ENCODE measurements at places on chromosomes 12 and 14.
A peak's percentile ranks its signal among the peaks of the same experiment; 100 is the strongest.

DNA sequence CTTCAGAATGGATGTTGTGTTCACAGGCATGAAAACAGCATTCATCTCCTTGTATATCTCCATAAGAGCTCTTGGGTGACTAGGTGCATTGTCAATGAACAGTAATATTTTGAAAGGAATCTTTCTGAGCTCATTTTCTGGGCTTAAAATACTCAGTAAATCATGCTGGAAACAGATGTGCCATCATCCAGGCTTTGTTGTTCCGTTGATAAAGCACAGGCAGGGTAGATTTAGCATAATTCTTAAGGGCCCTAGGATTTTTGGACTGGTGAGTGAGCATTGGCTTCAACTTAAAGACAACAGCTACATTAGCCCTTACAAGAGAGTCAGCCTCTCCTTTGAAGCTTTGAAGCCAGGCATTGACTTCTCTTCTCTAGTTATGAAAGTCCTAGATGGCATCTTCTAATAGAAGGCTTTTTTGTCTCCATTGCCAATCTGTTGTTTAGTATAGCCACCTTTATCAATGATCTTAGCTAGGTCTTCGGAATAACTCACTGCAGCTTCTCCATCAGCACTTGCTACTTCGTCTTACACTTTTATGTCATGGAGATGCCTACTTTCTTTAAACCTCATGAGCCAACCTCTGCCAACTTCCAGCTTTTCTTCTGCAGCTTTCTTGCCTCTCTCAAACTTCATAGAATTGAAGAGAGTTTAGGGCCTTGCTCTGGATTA lies 79.6 kb upstream of the PSMA6 start:
- DNase-seq: no peak

- peak; percentile 9 for DNase-seq
Measured at GRCh38 chr14:79016828-79017505, 846.8 kb downstream of the NRXN3 start.

DNA sequence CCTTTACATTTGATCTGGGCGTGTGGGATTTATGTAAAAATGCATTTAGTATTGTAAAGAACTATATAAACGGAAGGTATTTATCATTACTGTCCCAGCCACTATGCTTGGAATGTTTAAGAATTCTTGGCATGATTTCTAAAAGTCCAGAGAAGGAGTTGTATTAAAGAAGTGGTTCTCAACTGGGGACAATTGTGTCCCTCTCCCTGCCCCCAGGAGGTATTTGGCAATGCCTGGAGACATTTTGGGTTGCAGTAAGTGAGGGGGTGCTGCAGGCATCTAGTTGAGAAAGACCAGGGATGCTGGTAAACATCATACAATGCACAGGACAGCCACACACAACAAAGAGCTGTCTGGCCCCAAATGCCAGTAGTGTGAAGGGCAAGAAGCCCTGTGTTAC lies 7.2 kb downstream of the SLC38A1 start:
- no peak for DNase-seq

DNA sequence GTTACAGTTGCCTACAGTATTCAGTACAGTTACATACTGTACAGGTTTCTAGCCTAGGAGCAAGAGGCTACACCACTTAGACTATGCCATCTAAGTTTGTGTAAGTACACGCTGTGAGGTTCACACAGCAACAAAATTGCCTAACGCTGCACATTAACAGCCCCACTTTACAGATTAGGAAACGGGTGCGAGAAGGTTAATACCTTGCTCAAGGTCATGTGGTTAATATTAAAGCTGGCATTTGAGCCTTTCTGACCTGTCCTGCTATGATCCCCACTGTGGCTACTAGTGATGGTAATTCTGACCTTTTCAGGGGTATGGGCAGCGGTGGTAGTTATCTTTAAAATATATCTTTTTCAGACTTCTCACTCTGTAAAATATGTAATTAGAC lies 20.9 kb downstream of the ACVR1B start:
- DNase-seq: no peak

DNA sequence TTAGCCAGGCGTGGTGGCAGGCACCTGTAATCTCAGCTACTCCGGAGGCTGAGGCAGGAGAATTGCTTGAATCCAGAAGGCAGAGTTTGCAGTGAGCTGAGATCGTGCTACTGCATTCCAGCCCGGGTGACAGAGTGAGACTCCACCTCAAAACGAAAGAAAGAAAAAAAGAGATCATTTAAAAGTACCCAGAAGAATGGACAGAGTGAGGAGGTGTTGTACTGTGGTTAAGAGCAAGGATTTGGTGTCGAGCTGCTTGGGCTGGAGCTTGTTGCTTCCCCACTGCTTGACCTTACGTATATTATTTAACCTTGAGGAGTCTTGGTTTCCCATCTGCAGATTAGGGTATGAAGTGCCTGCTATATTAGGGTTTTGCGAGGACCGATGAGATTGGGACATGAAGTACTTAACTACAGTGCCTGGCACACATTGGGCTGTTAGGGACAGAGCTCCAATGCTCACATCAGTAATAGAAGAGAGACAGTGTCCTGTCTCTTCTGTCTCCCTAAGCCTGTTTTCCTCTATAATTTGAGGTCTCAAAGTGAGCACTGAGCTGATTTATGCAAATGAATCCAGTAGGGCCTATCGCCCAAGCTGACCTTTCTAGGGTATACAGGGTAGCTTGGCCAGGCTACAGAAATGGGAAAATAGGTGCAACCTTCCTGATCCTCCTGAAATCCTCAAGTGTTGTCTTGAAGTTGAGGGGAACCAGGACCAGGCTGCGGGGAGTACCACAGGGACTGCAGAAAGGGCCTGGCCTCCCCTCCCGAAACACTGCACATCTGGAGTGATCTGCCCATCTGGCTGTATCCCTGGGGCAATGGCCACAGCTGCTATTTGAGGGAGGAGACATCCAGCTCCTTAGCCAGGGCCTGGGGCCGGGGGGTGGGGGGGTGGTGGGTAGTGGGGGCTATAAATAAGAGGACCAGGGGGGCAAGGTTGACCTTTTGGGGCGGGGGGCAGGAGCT lies 8.6 kb upstream of the HDAC7 start:
- DNase-seq: no peak

DNA sequence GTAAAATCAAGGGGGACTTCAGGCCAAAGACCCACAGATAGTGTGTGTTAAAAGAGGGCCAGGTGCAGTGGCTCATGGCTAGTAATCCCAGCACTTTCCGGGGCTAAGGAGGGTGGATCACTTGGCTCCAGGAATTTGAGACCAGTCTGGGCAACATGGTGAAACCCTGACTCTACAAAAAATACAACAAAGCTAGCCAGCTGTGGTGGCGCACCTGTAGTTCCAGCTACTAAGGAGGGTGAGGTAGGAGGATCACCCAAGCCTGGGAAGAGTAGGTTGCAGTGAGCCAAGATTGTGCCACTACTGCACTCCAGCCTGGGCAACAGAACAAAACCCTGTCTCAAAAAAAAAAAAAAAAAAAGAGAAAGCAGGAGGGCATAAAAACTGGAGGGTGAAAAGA lies 8.5 kb downstream of the VCPKMT start:
- no peak for DNase-seq

DNA sequence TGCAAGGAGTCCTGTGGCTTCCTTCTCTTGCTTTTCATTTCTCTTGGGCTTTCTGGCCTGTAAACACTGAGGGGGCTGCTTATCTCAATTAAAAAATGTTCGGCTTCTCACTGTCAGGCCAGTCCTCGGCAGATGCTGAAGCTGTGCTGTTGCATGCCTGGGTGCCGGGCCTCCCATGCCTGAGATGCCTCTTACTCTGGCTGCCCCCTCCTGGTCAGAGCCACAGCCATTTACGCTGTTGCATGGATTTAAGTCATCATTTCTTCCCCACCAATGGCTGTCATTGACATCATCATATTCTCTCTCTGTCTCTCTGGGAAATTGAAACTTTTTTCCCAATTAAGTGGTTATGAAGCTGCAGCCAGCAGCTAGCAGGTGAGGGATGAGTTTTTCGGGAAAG lies 53.7 kb downstream of the FOXN4 start:
- peak; percentile 51 for DNase-seq

- DNase-seq: no peak
Measured at GRCh38 chr14:22651586-22651985, 7.4 kb upstream of the OR6J1 start.

DNA sequence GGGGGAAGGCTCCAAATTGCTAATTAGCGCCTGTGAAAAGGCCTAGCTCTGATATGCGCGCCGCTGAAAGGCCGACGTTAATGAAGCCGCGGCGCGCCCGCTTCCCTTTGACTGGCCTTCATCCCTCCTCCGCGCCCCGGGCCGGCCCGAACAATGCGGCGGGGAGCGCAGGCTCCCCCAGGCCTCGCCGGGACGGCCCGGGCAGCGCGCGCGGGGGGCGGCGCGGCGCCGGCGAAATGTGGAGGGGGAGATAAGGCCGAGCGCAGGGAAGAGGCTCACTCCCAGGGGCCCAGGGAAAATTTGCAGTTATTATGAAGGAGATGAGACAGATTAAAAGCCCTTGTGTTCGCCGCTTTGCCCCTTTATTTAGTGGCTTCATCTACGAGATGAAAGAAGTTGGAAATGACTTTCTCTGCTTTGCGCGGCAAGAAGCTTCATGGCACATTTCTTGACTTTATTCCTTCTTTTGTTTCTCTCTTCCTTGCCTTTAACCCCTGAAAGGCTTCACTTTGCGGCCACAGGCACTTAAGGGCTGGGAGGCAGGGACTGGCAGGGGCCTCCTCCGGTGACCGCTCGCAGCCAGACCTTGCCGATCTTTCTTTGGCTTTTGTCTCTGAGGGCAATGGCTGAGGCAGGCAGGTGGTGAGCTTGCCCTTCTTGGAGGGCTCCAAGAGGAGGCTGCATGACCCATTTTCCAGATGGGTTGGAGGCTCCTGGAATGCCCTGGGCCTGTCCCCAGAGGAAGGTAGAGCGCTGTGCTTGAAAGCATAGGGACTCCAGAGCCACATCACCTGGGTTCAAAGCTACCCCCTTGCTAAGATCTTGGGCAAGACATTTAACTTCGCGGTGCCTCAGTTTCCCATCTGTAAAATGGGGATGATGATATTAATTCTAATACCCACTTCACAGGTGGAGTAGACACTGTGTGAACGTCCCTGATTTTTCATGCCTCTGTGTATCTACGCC lies 12.7 kb upstream of the GPATCH2L start:
- no peak for DNase-seq

DNA sequence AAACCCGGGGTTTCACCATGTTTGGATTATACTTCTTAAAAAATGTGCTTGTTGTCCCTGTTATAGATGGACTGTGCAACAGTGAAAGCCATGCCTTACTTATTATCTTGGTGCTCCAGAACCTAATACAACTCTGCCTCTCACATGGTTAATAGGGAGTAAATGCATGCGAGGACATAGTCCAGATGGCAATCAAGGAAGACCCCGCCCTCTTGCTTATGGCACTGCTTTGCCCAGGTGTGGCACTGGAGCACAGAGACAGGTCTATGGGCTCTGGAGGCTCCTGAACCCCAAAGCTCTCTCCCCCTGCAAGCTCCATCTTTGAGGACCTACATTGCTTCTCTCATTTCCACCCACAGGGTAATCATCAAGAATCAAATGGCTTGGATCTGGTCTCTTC lies 162.1 kb upstream of the NTF3 start:
- DNase-seq: no peak

GRCh38 chr14:56794088-56794556 lies 16.2 kb downstream of the OTX2 start:
- DNase-seq: no peak
